ENCODE measurements at places on chromosomes 2 and 18.

DNA sequence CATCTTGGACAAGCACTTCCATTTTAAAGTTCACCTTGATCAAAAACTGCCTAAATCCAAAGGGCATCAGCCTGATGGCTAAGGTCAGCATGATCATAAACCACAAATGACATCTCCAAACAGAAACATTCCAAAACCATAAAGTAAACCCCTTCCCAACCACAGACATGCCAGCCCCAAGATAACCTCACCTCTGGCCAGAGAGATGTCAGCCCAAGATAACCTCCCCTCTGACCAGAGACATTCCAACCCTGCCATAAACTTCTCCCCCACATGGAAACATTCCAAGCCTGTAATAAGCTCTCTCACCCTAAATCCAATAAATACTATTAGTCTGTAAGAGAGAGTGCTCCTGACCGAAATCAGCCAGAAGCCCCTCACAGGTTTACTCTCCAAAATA is 18.6 kb upstream of the MARCO start:
- no peak for DNase-seq

DNA sequence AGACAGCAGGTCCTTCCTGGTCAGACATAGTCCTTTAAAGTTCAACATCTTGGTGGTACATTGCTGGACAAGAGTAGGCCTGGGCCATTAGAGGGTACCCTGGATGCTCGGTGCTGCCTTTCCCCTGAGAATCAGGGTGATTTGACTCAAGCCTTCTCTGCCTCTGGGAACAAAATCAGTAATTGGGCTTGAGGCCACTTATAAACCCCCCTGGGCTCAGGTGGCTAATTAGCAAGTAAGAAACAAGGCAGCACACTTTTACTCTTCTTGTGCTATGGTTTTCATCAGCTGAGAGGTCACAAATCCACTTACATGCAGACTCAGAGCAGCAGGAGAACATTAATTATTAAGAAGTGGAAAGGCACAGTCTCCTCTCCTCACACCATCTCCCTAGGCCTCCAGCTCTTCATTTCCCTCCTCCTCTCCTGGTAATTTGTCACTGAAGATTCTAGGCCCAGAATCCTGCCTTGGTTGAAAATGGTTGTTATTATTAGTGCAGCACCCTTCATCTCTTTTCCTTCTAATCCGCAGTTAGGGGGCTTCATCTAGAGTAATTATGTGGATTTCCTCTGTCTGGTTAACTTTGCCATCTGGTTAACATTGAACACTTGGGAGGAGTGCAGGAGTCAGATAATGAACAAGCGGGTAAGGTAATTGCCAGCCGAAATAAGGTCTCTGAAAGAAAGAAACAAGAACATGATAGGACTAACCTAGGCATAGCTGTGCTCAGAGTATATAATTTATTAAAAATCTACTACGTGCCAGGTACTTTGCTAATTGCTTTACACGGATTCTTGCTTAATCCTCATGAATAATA is 29.7 kb upstream of the CASP10 start:
- DNase-seq: no peak

DNA sequence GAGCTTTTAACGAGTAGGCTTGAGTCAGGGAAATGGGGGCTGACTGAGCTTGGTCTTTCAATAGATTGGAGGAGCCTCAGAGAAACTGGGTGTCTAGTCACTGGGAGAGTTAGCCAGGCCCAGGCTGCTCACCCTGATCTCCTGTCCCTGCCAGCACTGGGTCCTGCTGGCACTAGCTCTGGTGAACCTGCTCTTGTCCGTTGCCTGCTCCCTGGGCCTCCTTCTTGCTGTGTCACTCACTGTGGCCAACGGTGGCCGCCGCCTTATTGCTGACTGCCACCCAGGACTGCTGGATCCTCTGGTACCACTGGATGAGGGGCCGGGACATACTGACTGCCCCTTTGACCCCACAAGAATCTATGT is 720 bp downstream of the KRTCAP3 start:
- no peak for DNase-seq

GRCh38 chr2:156765043-156765442 is 328.9 kb downstream of the GPD2 start:
- no peak for DNase-seq

DNA sequence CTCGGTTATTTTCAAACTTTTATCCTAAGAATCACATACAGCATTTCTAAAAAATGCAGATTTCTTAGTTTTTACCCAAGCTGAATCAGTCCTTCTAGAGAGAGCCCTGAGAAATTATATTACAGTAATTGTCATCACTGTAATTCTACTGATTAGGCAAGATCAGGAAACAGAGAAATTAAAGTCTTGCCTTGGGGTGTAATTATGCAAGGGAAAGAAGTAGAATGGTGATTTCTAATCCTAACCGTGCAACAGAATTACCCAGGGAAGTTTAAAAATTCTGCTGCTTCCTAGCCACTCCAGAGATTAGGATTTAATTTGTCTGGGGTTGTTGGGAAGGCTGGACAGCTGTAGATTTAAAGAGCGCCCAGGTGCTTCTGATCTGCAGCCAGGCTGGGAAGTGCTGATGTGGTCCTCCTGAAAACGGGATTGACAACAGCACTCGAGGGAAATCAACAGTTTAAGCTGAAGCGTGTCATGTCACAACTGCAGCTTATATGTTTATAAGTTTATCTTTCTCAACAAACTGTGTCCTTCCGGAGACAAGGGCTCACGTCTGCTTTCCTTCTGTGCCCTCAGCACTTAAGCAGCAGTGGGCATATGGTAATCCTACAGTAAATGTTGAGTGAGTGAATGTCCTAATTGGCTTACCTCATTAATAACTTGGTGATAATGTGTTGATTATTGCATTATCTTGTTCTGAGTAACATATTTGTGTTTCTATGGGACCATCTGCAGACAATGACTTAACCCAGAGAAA is 671.9 kb upstream of the SOX11 start:
- no peak for DNase-seq

- no peak for DNase-seq
Measured at GRCh38 chr2:226211439-226211838, 588.2 kb downstream of the IRS1 start.

DNA sequence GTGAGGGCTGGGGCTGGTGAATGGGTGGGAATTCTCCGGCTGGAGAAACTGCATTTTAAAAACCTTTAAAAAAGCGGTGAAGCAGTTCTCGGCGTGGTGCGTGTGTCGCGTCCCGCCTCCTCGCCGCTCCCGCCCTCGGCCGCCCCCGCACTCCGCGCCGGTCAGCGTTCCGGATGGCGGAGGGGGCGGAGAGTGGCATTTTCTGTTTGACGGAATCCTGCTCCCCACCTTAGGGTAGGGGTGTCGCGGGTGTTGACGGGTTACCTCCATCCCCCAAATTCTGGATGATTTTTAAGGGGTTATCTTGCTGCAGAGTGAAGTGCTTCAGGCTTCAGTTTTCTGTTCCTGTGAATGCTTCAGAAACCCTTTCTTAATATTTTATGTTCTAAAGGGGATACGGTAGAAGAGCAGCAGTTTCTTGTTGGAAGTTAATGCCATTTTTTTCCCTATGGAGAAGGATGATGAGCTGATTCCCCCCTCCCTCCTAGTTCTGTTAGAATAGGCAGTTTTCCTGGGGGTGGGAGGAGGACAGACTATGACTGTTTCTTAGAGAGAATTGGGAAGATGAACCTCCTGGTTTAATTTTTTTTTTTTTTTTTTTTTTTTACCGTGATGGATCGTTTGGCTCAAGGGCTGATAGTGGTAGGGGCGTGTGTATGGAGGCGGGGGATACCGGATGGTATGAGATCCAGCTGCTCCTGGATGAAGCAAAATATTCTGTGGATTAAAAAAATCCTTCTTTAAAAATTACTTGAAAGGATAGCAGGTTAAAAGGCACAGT is 756 bp downstream of the ABI2 start:
- DNase-seq: no peak

DNA sequence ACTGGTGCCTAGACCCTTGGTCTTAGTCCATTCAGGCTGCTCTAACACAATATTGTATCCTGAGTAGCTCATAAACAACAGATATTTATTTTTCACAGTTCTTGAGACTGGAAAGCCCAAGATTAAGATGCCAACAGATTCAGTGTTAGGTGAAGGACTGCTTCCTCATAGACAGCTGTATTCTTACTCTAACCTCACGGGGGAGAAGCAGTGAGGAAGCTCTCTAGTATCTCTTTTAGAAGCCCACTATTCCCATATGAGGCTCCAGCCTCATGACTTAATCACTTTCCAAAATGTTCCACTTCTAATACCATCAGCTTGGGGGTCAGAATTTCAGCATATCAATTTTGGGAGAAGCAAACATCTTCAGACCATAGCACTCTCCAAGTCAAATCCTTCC is 833.4 kb downstream of the LRRTM4 start:
- no peak for DNase-seq

GRCh38 chr2:157509744-157510143 is 65.9 kb upstream of the CYTIP start:
- no peak for DNase-seq

DNA sequence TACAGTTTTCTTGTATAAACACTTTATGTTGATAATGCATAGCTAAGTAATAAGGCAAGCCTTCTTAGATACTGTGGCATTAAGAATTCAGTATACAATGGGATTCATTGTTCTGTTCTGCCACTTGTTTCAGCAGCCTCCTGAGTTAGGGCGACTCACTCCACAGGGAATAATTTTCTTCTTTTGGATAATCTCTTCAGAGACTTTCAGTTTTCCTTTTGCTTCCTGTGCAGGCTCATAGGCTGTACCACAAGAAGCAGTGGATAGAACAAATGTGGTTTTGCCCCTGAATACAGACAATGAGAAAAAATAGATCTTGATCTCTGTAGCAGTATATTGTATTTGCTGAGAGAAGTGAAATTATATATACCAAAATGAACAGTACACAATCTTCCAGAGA is 298.0 kb downstream of the ZNF407 start:
- DNase-seq: no peak

- DNase-seq: no peak
Measured at GRCh38 chr18:45175511-45175910, 439.8 kb upstream of the SLC14A2 start.

GRCh38 chr2:102599486-102599885 is 19.9 kb upstream of the SLC9A2 start:
- no peak for DNase-seq

- no peak for DNase-seq
Measured at GRCh38 chr2:42977270-42978174, 185.1 kb upstream of the HAAO start.

DNA sequence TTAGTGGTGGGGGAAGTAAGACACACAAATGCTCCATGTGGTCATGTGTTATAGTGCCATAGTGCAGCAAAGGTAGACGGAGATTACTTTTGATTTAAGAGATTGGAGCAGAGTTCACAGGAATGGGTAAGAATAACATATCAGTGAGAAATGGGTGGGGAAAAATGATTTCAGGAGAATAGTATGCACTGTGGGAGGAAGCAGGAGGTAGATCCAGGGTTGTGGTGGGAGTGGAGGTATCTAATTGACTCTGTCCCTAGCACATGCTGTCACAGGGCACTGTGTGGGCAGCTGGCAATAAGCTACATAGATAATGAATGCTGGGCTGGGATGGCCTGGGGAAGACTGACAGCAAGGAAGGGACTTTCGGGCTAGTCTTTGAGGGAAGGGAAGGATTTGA is 65.3 kb downstream of the STAT1 start:
- no peak for DNase-seq

GRCh38 chr2:114011713-114012112 is 121.8 kb downstream of the ACTR3 start:
- DNase-seq: no peak

- DNase-seq: no peak
Measured at GRCh38 chr2:22375096-22375495, 1009.9 kb upstream of the KLHL29 start.

GRCh38 chr2:122905431-122905830 is 1119.7 kb upstream of the CNTNAP5 start:
- no peak for DNase-seq

DNA sequence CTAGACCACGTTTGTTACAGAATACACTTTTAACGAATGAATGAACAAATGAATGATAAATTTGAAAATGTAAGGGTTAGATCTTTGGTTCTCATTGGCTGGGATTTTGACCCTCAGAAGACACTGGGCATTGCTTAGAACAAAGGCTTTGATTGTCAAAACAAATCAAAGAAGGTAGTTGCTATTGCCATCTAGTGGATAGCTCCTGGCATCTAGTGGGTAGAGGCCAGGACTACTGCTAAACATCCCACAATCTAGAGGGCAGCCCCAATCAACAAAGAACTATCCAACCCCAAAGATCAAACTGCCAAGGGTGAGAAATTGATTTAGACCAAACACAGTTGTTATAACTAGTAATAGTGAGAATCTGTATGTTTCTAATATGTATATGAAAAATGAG is 552.3 kb downstream of the KCNJ3 start:
- no peak for DNase-seq

GRCh38 chr2:238878051-238878735 is 30.3 kb downstream of the TWIST2 start:
- no peak for DNase-seq

- no peak for DNase-seq
Measured at GRCh38 chr2:237056287-237056875, 29.3 kb upstream of the COPS8 start.

DNA sequence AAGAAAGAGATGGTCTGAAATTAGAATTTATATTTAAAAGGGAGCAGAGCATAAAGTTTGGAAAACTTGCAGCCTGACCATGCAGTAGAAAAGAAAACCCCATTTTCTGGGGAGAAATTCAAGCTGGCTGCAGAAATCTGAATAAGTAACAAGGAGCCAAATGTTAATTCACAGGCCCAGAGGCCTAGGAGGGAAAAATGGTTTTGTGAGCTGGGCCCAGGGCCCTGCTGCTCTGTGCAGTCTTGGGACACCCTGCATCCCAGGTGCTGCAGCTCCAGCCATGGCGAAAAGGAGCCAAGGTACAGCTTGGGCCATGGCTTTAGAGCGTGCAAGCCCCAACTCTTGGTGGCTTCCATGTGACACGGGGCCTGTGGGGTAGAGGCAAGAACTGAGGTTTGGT is 41.3 kb downstream of the CFAP36 start:
- no peak for DNase-seq

- DNase-seq: no peak
Measured at GRCh38 chr2:165456027-165456426, 13.5 kb upstream of the CSRNP3 start.

DNA sequence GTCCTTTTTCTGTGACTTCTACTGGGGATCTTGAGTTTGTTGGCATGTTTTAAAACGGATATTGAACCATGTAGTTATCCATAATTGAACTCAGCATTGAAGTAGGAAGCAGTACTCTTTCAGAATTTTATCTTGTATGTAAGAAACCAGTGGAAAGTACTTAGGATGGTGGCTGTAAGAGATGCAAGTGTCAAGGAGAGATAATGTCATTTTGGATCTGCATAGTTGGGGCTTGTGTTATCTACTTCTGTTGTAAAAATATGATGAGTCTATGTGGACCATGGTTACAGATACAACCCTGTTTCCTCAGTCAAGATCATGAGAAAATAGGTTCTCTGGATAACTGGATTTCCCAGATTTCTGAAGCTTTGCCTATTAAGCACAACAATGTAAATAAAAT is 113.7 kb downstream of the NAB1 start:
- DNase-seq: no peak

- no peak for DNase-seq
Measured at GRCh38 chr2:119764832-119765231, 5.1 kb downstream of the PTPN4 start.

- DNase-seq: no peak
Measured at GRCh38 chr2:221005338-221005737, 566.8 kb downstream of the EPHA4 start.

All from nucleus accumbens (tissue), 56 donors.